ENCODE measurements at places on chromosomes 7 and 10.

GRCh38 chr7:143288836-143289235, 685 bp downstream of the CASP2 start:
- no peak for DNase-seq

GRCh38 chr10:43110338-43111071, 27.7 kb upstream of the CSGALNACT2 start:
- DNase-seq, result no peak

- no peak for DNase-seq
Observed at GRCh38 chr7:22140578-22140977, 194.9 kb upstream of the CDCA7L start.

DNA sequence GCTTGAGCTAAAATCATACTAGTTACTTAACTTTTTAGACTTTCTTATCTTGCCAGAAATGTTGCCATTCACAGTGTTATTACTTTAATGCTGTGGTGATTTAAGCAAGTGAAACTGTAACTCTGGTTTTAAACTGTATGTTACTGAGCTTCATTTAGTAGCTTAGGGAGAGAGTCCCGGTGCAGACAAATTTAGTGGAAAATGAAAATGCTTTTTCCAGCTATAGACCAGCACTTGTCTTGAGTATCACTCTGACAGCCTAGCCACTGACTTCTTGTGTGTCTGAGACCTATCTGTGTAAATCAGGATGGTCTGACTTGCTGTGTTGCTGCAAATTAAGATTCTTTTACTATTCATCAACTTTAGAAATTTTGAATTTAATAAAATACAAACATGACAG, 200.8 kb downstream of the CACNB2 start:
- DNase-seq, result no peak

GRCh38 chr7:32957326-32958045, at the start of gene FKBP9:
TSS of gene FKBP9 (plus strand) at chr7:32957440. CDS start at chr7:32957574, 134 bp downstream.
- DNase-seq, result no peak

DNA sequence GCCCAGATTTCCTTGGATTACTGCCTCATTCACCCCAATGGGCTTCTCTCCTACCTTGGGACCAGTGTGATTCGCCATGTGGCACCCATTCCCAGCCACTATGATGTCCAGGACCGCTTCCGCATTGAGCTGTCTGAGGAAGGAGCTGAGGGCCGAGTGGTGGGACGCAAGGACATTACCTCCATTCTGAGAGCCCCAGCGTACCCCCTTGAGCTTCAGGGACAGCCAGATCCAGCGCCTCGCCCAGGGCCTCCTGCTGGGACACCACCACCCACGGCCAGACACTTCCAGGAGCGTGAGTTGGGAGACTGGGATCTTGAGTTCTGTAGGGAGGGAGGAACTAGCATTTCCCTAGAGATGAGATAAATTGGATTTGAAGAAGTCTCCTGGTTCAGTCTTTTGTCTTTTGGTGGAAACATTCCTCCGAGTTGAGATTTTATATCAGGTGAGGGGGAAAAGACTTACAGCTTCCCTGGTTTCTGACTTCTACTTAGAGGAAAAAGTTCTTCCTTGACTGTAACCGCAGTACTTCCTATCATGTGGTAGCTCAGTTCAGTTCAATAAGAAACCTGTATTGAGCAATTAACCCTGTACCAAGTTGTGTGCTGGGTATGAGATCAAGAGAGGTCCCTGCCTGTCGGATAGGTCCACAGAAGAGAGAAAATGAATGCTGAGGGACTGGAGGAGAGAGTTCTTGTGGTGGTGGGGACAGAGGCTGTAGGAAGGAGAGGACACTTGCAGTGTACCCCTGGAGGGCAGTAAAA, 1.3 kb downstream of the MOSPD3 start:
- no peak for DNase-seq

- DNase-seq, result no peak
Observed at GRCh38 chr10:10054466-10054865, 963.2 kb upstream of the CELF2 start.

DNA sequence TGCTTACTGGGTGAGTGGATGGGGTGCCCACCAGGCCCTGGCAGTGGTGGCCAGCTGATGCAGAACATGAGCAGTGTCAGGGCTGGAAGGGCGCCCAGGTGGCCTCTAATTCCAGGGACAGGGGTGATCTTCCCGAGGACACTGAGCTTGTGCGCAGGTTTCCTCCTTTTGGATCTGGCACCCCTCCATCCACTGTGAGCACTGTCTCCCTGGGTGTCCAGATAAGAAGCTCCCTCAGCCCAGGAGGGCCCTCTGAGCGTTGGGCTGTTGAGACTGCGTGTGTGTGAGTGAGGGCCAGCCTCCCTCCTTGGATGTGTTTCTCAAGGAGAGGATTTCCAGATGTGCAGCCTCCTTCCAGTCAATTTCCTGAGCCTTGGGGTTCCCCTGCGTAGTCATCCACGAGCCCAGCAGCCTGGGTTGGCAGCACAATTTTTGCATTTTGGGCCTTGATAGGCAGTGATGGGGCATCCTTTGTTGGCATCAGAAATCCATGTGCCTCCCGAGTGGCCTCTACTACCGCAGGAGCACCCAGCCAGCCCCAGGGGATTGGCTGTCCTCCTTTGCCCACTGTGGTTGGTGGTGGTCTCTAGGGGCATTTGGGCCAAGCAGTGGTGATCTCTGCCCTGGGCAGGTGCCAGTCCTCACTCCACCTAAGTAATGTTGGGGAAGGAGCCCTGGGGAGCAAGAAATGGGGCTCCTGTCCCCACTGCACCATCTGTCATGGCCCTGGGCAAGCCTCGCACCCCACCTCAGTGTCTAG, 20.9 kb upstream of the BTBD16 start:
- DNase-seq, result no peak

- DNase-seq, result no peak
Observed at GRCh38 chr7:83301416-83301815, 138.7 kb upstream of the PCLO start.

DNA sequence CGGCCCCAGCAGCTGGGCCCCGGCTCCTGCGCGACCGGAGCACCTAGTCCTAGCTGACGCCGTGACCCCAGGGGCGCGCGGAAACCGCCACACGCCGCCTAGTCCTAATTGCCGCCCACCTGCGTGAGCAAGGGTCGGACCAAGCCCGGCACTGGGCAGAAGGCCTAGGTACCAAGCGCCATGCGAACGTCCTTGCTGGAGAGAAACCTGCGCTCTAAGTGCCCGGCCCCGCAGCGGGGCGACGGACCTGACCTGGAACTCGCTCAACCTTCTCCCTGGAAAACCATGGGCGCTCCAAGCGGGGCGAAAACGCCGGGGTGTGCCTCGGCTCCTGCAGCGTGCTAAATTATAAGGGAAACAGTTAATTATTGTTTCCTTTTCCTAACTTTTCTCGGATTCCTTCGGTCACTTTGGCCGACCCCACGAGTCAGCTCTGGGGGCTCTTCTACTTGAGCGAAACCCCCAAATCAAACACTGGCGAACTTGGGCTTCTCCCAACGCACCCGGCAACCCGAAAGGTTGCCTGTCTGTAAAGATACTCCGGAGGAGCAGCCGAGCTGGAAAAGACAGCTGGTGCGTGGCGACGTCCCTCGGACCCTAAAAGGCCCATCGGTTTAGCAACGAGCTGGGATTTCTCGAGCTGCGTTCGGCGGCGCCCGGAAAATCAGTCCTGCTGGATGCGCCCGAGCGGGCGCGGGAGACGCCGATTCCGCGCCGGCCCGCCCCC, 5.3 kb upstream of the EBF3 start:
- no peak for DNase-seq

DNA sequence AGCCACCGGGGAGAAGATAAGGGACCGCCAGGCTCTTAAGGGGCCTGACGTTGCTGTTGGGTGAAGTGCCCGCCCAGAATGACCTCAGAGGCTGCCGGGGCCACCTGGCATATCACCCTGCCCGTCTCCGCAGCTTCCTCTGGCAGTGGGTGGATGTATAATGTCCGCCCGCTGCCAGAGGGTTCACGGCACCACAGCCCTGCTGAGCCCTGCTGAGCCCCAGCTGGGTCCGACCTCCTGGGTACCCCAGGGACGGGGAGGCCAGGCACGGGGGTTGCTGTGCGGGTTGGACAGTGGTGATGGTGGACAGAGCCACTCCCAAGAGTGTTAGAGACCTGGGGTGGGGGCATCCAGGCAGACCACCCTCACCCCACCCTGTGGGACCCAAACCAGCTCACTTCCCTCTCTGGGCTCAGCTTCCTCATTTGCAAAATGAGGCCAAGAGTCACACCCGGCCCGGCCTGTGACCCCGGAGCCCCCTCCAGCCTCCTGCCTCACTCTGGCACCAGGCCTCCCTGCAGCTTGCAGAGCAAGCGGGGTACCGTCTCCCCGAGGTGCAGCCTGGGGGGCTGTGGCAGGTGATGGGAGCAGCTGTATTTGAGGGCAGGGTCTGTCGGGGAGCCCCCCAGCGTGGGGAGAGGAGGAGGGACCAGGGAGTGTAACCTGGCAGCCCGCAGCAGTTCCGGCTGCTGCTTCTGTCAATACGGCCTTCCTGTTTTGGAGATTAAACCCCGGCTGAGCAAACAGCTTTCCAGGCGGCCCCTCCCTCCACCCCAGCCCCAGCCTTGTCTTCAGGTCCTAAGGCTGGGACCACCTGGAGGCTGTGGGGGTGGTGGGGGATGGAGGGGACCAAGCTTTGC, 8.4 kb upstream of the LFNG start:
- peak; percentile 24 for DNase-seq

GRCh38 chr10:124251317-124252065, 158.1 kb upstream of the CHST15 start:
- DNase-seq, result no peak

GRCh38 chr7:27826357-27826756, 86.4 kb downstream of the TAX1BP1 start:
- DNase-seq, result no peak

- DNase-seq, result no peak
Observed at GRCh38 chr7:151107882-151108281, 21.6 kb downstream of the AGAP3 start.

- no peak for DNase-seq
Observed at GRCh38 chr7:138716889-138717288, 15.7 kb upstream of the SVOPL start.

DNA sequence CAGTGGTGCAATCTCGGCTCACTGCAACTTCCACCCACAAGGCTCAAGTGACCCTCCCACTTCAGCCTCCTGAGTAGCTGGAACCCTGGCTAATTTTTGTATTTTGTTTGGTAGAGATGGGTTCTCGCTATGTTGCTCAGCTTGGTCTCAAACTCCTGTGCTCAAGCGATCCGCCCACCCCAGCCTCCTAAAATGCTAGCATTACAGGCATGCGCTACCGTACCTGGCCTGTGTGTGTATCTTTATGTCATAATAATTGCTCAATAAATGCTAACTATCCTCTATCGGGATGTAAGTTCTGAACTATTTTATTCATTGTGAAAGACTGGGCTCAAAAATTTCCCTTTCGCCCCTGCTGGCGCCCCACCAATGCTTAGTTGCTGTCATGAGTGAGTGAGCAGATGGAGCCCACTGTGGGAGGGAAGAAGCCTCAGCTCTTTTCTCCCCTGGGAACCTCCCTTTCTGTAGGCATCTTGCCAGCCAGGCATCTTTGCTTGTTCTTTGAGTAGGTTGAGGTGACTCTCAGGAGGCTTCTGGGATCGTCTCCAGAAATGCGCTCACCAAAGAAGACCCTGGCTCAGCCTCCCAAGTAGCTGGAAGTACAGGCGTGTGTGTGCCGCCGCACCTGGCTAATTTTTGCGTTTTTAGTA, 38.3 kb downstream of the CAMK1D start:
- DNase-seq, result no peak

DNA sequence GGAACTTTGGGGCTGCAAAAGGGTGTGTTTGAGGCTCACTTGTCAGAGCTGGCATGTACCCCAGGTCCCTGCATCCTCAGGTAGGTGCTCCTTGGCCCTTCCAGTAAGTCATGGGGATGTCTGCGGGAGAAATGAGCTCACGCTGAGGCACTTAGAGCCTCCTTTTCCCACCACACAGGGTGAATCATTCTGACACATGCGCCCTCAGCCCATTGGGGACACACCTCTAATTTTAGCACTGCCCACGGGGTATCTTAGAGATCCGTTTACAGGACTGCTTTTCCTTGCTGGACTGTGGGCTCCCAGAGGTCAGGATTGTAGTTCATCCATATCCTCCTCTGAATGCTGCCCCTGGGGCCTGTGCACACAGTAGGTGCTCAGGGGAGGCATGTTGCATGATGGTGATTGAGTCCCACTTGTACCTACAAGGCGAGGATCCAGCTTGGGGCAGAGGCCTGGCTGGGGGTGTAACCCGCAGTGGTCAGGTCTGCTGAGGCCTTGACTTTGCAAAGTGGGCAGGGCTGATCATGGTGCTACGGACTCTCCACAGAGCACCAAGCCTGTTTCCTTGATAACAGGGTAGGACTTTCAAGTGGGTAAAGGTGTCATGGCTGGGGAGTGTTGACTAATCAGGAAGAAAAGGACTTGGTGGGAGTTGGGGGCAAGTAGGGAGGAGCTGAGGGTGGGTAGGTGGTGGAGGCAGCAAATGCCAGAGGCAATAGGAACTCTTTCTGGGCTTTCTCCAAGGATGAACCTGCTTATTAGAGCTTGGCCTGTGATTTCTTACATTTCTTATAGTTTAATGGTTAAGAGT, 5.8 kb downstream of the TSPAN15 start:
- DNase-seq, result no peak

DNA sequence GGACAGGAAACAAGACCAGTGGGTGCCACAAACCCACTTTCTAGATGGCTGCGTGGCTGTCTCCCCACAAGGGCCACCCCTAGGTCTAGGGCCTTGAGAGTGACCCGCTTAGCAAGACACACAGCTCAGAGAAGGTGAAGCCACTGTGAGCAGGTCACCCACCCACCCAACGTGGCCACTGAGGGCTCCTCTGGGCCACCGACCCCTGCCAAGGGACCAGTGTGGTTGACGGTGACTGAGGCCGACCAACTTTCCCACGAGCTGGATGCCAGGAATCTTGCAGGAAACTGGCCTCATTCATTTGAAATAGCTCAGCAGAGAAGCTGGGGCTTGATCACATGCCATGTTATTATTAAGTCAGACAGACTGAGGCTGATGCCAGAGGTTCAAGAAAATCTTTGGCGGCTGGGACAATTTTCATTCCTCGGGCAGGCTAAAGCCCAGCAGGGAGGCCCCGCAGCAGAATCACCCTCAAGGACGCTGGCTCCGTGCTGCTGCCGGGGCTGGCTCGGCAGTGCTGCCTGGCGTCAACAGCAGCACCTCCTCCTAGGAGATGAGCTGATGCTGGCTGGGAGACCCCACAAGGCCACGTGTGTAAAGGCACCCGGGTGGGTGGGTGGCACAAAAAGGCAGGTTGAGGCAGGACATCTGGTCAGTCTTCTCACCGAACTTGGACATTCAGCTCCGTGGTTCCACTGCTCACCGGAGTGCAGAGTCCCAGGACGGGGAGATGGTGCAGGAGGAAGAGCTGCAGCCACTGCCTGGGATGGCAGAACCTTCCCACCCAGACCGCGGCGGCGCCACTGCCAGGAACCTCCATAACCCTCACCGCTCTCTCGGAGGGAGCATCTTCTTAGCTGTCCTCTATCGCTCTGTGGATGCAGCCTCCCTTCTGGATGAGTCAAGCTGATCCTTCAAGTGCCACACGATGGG, 57.8 kb downstream of the ZRANB1 start:
- DNase-seq, result no peak

GRCh38 chr10:70094250-70094649, 38.4 kb downstream of the AIFM2 start:
- DNase-seq, result no peak

- DNase-seq, result no peak
Observed at GRCh38 chr10:69492091-69492745, 41.0 kb downstream of the TSPAN15 start.

- DNase-seq, result no peak
Observed at GRCh38 chr10:17216901-17217395, 11.1 kb upstream of the VIM start.

- DNase-seq, result no peak
Observed at GRCh38 chr7:92988941-92989545, 128.7 kb downstream of the SAMD9 start.

- no peak for DNase-seq
Observed at GRCh38 chr7:30322271-30323005, 38.0 kb downstream of the ZNRF2 start.

- DNase-seq, result no peak
Observed at GRCh38 chr10:70334526-70335245, 47.7 kb downstream of the LRRC20 start.

Data from stimulated activated naive CD4-positive, alpha-beta T cell treated with Interleukin-2 at 50 U/mL for 16 hours (primary cell).